ENCODE measurements at places on chromosomes 12 and 14.

DNA sequence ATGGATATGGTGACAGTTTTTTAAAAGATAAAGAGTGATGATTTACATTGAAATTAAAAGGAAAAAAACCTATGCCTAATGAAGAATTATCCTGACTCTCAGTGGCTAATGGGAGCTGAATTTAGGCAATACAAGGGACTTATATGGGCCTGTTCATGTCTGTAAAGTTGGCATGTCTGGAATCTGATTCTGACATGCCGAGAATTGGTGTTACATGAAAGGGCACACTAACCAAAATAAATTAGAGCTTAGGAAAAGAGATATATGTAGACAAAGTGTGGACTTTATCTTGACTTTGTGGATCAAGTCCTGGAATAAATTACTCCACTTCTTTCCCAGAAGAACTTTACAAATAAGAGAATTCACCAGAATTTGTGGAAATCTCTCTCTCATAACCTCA, 1.1 kb downstream of the TDG start:
- no peak for DNase-seq

DNA sequence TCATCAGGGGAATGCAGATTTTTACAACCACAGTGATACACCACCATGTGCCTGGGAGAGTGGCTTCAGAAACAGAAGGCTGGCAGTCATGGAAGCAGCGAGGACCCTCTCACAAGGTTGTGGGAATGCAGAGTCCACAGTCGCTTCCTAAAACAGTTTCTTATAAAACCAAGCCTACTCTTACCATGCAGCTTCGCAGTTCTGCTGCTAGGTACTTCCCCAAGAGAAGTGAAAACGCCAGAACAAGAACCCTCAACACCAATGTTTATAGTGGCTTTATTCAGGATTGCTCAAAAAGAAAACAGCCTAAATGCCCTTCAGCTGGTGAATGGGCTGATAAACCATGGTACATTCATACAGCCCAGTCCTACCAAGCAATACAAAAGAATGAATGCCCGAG, 87.2 kb downstream of the DDX51 start:
- no peak for DNase-seq

GRCh38 chr12:104707794-104708558, 250.1 kb downstream of the SLC41A2 start:
- no peak for DNase-seq

DNA sequence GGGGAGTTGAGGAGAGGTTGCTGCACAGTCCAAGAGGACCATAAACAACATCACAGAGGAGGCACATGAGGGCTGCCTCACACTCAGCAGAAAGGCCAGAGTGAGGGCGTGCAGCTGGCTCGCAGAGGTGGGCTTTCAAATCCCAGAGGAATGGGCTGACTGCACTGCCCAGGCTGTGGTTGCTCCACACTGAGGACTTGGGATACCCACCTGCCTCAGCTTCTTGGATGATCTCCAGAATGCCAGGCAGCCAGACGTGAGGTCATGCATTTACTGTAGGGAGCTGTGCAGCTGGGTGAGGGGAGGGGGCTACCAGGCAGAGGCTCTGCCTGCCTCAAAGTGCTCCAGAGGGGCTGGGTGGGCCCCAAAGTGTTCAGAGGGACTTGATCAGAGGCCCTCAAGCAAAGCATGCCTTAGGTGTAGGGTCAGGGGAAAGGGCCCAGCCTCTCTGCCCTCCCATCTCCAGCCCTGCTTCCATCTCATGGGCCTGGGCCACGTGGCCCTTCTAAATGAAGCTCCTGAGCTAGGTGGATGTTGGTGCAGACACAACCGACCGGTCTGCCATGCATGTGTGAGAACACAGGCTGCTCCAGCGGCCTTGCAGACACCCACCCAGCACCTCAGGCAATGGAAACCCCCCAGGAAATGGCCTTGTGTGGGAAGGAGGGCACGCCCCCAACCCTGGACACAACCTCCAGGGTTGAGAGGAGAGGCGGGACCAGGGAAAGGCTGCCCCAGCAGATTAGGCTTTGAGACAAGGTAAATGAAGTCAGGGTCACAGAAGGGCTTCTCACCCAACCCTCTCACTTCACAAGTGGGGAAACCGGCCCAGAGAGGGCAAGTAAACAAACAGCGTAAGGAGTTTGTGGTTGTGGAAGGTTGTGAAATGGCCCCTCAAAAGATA, 90.8 kb downstream of the NTF3 start:
- no peak for DNase-seq

GRCh38 chr12:43797561-43798217, 8.4 kb downstream of the TWF1 start:
- no peak for DNase-seq

DNA sequence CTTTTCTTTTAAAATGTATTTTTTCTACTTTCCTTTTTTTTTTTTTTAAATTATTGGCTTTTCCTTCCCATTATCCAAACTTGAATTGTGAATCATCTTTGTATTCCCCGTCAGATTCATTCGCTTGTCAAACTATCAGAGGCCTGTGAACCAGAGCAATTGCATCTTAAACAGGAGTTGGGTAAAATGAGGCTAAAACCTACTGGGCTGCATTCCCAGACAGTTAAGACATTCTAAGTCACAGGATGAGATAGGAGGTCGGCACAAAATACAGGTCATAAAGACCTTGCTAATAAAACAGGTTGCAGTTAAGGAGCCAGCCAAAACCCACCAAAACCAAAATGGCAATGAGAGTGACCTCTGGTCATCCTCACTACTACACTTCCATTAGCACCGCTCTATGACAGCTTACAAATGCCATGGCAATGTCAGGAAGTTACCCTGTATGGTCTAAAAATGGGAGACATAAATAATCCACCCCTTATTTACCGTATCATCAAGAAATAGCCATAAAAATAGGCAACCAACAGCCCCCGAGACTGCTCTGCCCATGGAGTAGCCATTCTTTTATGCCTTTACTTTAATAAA, 19.9 kb downstream of the FUT8 start:
- DNase-seq = no peak

DNA sequence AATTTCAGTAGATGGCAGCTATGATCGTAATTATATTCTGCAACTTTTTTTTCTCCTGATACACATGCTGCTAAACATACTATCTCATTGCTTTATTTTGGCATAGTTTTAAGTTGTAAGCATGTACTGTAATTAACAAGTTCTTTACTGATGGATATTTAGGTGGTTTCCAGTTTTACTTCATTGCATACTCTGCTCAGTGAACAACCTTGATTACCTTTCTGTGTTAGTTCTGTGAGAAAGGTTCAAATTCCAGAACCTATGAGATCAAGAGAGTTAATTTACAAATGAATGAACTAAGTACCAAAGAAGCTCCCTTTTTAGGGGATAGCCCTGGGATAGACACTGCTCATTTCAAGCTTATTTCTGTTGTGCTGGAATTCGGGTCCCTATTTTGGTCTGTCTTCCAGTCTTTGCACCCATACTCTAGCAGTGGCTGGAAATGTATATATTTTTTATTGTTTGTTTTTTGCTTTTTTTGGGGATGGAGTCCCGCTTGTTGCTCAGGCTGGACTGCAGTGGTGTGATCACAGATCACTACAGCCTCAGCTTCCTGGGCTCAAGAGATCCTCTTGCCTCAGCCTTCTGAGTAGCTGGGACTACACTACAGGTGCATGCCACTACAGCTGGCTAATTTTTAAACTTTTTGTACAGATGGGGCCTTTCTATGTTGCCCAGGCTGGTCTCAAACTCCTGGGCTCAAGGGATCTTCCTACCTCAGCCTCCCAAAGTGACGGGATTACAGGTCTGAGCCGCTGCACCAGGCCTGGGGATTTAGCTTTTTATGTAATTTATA, 10.6 kb downstream of the PAPOLA start:
- DNase-seq = no peak

DNA sequence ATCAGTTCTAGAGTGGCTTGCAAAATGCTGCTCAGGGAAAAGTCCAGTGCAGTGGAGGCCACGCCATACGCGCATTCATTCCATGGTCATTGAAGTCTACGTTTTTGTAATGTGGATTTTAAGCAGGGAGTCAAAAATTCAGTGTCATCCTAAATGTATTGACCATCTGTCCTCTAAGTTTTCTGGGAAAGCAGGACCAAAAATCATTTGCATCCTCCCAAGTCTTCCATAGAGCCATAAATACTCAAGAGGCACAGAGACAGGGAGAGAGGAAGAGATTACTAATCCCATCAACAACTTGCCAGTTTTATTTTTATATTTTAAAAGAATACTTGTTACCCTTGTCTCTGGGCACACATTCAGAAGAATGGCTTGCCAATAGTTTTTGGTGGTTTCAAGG, 36.9 kb downstream of the RHOJ start:
- no peak for DNase-seq

GRCh38 chr14:79732911-79733655, 478.2 kb downstream of the DIO2 start:
- DNase-seq = no peak

GRCh38 chr12:1469070-1469469, 125.3 kb downstream of the FBXL14 start:
- DNase-seq = no peak

DNA sequence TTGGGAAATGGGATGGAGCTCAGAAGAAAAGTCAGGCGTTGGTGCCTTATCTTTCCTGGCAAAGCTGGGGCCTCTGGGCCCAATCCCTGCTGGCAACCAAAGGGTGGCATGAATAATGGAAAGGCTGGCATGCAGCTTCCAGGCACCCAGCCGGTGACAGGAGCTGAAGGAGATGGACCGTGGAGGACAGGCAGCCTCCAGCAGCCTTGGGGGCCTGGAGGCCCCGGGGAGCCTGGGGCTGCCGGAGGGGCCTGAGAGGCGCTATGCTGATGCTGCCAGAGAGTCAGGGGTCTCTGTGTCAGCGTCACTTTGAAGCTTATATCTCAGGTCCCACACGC, 38.2 kb upstream of the EML1 start:
- no peak for DNase-seq

DNA sequence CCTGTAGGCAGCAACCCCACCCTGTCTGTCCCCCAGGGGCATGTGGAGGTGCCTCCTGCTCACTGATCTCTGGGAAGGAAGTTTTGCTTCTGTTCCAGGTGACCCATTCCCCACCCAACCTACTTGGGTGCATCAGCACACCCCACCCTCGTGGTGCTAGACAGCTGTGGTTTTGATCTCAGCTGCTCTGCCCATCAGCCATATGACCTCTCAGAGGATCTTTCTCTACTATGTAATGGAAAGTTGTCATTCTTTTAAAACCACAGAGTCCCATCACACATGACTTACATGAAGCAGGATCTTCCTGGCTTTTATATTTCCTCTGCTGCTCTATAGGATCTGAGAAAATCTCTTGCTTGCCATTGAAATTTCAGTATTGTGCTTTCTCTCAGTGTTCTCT, 13.5 kb upstream of the KRT82 start:
- DNase-seq = no peak
